Dermis microvascular lymphatic vessel endothelial cell (primary cell): ENCODE measurements at places on chromosomes 6 and 20. TPM values are rescaled to one million over a fixed set of nuclear protein-coding genes. Genes with fewer than 3 reads are reported as not detected.

GRCh38 chr20:60250251-60250650 is 292.0 kb downstream of the CDH26 start:
- no peak for DNase-seq

DNA sequence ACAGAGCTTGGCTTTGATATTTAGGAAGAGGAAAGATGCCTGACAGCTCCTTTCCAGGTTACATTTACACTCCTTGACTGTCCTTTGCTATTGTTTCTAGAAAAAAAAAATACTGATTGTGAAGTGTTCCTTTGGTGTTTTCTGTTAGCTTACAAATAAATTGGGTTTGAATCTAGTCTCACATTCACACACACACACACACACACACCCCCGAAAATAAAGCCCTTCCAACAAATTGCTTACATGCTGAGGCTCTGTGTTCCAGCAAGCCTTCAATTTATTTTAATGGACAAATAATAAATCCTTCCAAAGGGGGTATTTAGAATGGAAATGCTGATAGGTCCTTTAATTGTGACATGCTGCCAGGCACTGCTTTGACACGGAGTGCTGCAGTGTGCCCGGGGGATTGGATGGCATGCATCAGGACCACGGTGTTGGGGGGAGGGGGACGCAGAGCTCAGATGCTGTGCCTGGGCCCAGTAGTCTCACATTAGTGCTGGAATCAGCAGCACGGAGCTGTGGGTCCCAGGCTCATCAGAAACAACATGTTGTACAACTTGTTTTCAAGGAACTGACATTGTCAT is 199.9 kb downstream of the CD83 start:
- DNase-seq, result no peak

- DNase-seq, result no peak
Measured at GRCh38 chr6:69954733-69955132, 88.4 kb downstream of the COL19A1 start.

GRCh38 chr6:3453413-3454272 is 3.2 kb downstream of the SLC22A23 start:
- DNase-seq, result no peak

Gene SIRPA
- 28.0 and 69.7 TPM in 2 replicates for total RNA-seq

Gene ZNF334
- 0.13 and 0.76 TPM in 2 replicates for total RNA-seq
